ENCODE measurements at places on chromosomes 1 and 21.
A peak's percentile ranks its signal among the peaks of the same experiment; 100 is the strongest.

GRCh38 chr1:68287241-68287640, 54.9 kb upstream of the WLS start:
- DNase-seq: no peak

DNA sequence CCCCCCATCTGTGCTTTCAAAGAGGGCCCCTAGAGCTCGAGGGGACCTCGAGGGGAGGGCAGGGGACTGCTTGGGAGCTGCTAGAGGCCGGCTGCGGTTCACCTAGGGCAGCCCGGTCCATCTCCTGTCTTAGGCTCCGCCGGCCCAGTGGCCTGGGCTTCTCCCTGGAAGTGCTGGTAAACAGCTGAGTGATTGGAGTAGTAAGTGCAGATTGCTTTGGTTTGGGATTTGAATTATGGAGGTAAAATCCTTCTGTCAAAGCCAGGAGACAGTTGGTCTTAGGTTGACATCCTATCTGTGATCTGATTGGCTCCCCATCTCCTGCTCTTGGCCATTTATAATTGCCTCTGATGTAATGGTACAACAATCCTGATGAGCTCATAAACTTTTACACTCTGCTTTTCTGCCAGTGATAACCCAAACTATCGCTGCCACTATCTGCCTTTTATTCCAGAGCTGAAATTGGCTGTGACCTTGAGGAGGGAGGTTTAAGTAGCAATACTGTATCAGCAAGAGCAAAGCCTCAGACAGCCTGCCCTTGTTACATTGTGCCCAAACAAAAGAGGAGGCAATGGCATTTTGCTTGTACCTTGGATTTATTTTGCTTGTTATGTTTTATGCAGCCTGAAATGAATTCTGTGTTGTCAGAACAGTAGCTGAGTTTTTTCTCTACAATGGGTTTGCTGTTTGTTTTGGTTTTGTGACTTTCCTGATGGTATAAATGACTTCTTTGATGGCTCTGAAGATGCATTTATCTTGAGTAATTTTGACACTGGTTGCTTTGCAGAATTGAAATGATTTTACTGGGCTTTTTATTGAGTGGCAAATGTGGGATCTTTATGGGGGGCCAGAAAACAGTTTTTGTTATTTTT, 2.4 kb downstream of the ARID1A start:
- DNase-seq: peak; percentile 96

- DNase-seq: no peak
These were observed 14.3 kb downstream of the ADAMTSL4 start for GRCh38 chr1:150563340-150564038.

GRCh38 chr1:240524356-240525069, 87.4 kb downstream of the GREM2 start:
- DNase-seq: no peak

DNA sequence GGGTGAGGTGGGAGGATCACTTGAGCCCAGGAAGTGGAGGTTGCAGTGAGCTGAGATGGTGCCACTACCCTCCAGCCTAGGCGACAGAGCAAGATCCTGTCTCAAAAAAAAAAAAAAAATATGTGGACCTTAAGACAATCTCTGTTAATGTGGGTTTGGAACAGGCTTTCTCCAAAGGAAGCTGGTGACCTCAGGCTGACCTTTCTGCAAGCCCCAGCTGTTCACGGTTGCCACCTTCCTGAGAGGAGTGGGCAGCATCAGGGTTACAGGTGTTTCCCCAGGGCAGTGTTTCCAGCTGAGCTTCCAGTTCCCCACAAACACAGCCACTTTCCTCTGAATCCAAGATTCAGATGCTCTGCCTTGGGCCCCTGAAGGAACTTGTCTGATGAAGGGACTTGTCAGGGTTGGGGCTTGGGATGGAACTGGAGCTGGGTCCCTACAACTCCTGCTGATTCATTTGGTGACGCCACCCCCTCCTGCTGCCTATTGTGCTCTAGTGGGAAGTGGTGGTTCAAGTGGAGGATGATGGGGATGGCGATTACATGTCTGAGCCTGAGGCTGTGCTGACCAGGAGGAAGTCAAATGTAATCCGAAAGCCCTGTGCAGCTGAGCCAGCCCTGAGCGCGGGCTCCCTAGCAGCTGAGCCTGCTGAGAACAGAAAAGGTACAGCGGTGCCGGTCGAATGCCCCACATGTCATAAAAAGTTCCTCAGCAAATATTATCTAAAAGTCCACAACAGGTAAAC, 1.9 kb downstream of the ZBTB48 start:
- no peak for DNase-seq

GRCh38 chr1:205262731-205263171, 35.0 kb downstream of the TMCC2 start:
- DNase-seq: no peak

GRCh38 chr1:19643602-19644394, at the start of gene NBL1:
Gene NBL1 (plus strand): TSS chr1:19644311. CDS start chr1:19655031, 10,720 bp downstream.
- no peak for DNase-seq

GRCh38 chr21:38679534-38679933, 126.2 kb upstream of the ETS2 start:
- peak; percentile 72 for DNase-seq

DNA sequence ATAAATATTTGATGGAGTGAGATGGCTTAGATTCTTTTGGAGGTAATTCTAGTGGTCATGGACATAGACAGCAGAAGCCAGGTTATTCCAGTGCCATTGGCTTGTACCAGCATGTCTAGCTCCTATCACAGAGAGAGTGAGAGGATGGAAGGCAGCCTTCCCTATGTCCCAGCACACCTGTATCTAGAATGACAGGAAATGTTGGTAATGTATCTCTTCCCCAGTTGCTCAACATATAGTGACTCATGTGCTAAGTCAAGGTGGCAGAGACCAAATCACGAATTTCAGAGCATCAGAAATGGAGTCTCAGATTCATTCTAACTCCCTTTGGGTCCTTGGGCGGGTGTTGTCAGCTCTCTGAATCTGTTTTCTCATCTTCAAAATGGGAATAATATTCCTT, 28.4 kb downstream of the METTL13 start:
- no peak for DNase-seq

- peak; percentile 73 for DNase-seq
These were observed 3.4 kb upstream of the AHDC1 start for GRCh38 chr1:27607239-27607804.

- DNase-seq: no peak
These were observed 17.7 kb downstream of the DDAH1 start for GRCh38 chr1:85447006-85447943.

- no peak for DNase-seq
These were observed 164.1 kb downstream of the PLPP3 start for GRCh38 chr1:56415258-56415657.

DNA sequence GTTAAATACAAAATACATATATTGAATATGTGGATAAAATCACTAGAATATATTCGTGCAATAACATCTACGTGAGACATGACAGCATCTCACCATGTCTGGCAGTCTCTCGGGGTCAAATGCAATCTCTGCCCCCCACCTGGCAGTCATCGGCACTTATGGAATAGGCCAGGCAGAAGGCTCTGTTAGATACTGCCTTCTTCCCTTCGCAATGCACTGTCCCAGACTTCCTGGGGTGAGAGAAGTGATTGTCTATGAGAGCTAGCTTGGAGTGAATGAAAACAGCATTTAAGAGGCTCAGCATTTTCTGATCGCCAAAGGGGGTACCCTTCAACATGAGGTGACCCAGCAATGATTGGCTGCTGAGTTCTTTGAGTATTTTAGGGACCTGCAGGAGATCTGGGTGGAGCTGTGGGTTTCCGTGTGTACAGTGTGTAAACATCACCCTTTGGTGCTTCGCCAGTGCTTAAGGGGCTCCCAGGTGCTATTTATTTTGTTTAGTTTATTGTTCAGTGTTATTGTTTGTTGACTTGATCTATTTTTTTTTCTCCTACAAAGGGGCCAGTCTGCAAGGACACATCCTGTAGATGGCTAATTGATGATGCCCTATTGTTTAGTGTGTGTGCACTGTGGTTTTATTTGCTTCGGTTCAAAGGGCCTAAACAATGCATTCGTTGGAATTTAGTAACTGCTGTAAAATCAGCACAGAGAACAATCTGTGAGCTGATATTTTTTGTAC, 10.2 kb downstream of the ERG start:
- DNase-seq: peak; percentile 70

- no peak for DNase-seq
These were observed 49.6 kb downstream of the HSF2BP start for GRCh38 chr21:43609501-43610340.

DNA sequence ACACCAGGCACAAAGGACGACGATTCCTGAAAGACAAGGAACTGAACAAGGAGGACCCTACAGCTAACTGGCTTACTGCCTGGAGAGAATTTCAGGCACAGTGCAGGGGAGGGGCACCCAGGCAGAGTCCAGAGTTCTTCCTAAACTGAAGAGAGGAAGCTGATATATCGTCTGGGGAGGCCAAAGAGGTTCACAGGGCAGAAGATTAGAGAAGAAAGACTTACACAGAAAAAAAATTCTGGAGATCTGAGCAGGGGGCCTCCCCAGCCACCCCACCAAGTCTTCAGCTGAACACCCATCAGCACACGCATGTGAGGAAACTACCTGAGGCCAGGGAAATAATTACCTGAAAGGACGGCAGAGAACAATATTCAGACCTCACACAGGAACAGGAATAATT, 24.6 kb downstream of the SORT1 start:
- DNase-seq: no peak

DNA sequence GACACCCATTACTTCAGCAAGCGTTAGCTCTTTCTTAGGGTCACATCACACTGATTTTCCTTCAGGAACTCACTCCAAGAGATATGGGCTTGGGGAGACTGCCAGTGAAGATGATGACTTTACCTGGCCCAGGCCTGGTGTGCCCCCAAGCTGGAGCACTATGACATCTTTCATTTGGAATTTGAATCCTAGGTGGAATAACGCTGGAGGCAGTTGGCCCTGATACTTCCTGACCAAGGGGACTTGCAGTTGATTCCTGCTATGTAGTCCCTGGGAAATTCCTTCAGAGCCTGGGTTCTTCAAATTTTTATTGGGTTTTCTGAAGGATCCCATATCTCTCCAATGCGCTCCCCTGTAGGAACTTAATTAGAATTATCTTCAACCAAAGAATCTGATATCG, 114.9 kb upstream of the GUCA2B start:
- DNase-seq: no peak

DNA sequence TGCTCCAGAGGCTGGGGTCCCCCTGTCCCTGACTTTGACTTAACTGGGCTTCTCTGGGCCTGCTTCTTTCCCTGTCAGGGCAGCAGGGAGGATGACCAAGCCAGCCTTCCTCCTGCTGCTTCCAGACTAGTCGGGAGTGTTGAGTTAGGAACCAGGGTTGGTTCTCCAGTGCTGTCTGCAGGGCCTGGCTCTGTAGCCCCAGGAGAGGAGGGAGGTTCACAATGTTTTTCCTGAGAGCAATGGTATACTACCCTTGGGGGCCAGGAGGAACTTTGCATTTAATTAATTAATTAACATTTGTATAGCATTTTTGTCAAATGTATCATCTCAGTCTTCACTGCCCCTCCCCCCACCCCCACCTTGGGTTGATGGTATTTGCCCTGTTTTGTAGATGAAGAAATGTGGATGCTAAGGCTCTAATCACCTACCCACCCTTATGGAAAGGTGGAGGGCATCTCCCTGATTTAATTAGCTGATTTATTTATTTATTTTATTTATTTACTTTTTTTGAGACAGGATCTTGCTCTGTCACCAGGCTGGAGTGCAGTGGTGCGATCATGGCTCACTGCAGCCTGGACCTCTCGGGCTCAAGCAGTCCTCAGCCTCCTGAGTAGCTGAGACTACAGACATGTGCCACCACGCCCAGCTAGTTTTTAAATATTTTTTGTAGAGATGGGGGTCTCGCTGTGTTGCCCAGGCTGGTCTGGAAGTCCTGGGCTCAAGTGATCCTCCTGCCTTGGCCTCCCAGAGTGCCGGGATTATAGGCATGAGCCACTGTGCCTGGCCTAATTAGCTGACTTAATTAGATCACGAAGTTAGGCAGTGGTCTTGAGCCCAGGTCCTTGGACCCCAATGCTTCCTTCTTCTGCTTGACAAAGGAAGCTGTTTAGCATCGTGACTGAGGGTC, 6.6 kb downstream of the H6PD start:
- DNase-seq: no peak

GRCh38 chr1:214506972-214507431, 44.4 kb downstream of the PTPN14 start:
- peak; percentile 97 for DNase-seq

- DNase-seq: no peak
These were observed 584 bp downstream of the TINAGL1 start for GRCh38 chr1:31576743-31577455.

DNA sequence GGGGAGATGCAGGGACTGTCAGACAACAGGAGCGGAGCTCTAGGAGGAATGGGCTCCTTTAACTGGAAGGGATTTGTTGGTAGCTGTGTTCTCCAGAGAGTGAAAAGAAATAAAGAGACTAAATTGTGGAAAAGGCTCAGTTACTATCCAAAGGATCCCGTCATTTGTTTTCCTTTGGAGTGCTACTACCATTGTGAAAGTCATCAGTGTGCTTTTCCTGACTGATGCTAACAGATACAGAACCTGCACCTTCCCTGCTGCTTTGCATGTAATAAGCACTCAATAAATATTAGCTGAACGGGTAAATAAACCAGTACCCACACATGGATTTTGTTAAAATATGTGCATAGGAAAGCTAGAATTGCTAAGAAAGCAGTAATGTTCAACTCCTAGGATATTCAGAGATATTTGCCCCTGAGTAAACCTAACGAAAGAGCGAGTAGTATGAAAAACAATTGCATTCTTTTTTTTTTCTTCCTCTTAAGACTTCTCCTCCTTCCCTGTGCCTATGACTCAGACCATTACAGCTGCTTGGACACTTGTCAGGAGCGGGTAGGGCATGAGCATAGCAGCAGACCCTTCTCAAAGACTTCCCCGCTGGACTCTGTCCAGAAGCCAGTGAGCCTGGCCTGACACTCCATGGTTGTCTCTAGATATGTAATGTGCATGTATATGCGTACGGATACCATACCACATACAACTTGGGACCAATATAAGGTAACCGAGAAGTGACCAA, 41.7 kb downstream of the PTGFRN start:
- no peak for DNase-seq

GRCh38 chr1:227958617-227959324, 11.0 kb upstream of the WNT9A start:
- no peak for DNase-seq

DNA sequence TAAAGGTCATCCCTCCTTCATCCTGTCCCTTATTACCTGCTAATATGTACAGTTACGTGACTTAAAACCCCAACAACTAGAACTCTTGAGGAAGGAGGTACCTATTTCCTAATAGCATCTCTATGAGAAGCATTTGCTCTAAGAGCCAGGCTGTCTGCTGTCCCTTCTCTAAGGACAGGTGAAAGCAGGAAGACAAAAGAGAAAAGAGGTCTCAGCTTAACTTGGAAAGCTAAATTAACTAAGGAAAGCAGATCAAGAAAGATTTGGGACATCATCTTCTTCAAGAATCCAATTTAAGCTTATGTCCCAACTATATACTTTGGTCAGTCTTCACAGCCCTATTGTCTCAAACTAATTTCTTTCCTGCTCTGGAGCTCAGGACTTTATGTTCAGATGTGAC, 2.9 kb downstream of the EGLN1 start:
- no peak for DNase-seq

- peak; percentile 5 for DNase-seq
These were observed 16.2 kb downstream of the SDHC start for GRCh38 chr1:161330346-161330745.
